ENCODE measurements at places on chromosomes 7 and 10.

DNA sequence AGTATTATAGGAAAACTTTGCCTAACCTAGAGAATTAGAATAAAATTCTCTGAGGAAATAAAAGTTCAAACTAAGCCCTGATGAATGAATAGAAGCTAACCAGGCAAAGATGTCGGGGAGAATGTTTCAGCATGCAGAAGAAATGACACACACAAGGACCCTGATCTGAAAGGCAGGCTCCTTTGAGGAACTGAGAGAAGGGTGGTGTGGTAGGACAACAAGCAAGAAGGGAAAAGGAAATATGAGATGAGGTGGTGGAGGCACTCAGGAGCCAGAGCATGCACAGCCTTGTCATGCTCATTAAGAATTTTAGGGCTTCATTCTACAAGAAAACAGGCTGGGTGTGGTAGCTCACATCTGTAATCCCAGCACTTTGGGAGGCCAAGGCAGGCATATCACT is 90.6 kb downstream of the ARHGAP12 start:
- DNase-seq, result no peak

DNA sequence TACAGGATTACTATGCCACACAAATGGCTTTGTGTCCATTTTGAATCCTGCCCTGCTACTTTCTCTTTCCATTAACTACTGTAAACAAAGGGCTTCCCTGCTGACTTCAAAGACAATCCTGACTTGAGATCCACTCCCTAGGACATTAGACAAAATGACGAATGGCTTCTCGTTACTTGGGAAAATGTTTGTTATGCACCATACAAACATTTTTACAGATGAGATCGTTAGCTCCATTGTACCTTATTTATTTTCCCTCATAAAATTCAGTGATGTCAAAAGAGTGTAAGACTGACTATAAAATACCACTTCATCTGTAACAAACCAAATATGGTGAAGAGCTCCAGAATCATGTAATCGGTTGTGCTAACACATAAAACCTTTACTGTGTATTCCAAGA is 121.8 kb downstream of the CD36 start:
- DNase-seq, result no peak

GRCh38 chr7:4010061-4010605 is 672.0 kb upstream of the FOXK1 start:
- no peak for DNase-seq

GRCh38 chr7:55534262-55534915 is 37.9 kb downstream of the VOPP1 start:
- DNase-seq, result peak; percentile 89

DNA sequence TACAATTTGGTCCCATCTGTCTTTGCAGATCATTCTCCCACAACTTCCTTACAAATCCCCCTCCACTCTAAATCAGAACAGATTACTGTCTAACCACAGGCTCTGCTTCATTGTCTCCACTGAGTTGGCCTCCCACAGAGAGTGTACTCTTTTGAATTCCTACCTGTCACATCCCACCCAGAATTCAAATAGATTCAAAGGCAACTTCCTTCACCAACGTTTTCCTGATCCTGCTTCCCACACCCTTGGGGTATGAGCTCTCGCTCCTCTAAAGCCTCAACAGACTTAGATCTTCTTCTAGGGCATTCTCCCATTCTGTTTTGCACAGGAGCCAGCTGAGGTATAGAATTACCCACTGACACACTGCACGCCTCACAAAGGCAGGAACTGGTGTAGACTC is 197.8 kb upstream of the CDCA7L start:
- no peak for DNase-seq

DNA sequence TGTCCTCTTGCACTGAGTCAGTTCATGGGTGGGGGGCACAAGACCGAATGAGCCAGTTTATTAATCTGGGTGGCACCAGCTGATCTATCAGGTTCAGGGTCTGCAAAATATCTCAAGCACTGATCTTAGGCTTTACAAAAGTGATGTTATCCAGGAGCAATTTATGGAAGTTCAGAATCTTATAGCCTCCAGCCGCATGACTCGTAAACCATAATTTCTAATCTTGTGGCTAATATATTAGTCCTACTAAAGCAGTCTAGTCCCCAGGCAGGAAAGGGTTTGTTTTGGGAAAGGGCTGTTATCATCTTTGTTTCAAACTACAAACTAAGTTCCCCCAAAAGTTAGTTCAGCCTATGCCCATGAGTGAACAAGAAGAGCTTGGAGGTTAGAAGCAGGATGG is 33.9 kb downstream of the AKR1C8 start:
- no peak for DNase-seq

DNA sequence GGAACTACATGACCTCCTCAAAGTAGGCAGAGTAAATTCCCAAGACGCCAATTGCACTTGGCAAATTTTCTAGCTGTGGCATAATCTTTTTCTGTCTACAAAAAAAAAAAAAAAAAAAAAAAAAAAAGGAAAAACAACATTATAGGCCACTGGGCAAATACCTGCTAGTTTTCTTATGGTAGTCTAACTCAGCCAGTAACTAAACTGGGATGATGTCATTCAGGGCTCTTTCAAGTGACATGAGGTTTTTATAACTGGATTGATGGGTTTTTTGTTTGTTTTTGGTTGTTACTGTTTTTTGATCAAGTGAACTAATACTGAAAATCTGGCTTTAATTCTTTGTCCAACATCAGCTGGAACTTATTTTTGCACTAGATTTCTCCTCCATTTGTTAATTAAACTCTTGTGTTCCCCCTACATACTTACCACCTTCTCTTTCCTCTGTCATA is 7.4 kb upstream of the VIM start:
- DNase-seq, result no peak

- DNase-seq, result no peak
Observed at GRCh38 chr7:1721047-1721690, 51.1 kb downstream of the ELFN1 start.

- DNase-seq, result peak; percentile 76
Observed at GRCh38 chr7:78019447-78020135, 221.0 kb downstream of the PHTF2 start.

GRCh38 chr7:84191842-84192241 is 2.7 kb downstream of the SEMA3A start:
- DNase-seq, result no peak

DNA sequence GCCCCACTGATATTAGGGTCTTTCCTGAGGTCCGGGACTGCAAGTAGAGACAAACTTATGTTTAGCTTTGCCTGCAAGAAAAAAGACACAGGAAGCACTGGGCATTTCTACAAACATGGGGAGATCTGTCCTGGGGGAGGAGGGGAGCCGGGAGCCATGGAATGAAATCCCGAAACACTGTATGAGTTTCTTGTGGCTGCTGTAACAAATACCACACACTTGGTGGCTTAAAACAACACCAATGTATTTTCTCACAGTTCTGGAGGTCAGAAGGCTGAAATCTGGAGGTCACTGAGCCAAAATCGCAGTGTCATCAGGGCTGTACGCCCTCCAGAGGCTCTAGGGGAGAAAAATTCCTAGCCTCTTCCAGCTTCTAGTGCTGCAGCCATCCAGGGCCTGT is 114.0 kb upstream of the CHST15 start:
- DNase-seq, result no peak

- no peak for DNase-seq
Observed at GRCh38 chr7:46606761-46607160, 685.7 kb upstream of the IGFBP3 start.

DNA sequence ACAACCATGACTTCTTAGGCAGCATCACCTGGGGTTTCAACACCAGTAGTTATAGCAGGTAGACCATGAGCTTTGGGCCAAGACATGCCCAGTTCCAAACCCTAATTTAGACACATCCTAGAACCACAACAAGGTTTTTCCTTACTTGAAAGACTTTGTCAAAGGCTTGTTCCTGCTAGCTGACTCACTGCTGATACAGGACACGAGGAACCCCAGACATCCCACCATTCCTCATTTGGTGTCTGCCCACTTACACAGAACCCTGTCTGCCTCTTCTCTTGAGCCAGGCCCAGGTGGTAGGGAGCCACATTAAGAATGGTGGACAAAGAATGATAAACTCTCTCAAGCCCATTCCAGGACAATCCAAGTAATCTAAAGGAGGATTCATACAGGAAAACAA is 109.0 kb downstream of the CCDC71L start:
- no peak for DNase-seq

DNA sequence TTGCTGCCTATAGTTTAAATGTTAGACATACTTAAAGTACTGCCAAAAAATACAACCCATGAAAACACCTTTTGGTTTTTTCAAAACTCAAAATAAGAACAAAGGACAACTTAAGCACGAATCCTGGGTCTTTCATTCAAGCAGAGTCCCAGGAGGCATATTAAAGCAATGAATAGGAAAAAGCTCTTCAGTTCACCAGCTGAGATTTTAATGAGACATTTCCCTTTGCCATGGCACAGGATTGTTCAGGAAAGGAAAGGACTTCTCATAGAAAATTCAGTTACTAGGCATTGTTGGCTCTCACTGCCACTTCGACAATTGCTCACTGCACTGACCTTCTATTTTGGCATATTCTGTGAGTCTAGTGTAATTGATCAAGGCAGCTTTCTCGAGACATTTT is 133.5 kb upstream of the FEZF1 start:
- DNase-seq, result no peak

DNA sequence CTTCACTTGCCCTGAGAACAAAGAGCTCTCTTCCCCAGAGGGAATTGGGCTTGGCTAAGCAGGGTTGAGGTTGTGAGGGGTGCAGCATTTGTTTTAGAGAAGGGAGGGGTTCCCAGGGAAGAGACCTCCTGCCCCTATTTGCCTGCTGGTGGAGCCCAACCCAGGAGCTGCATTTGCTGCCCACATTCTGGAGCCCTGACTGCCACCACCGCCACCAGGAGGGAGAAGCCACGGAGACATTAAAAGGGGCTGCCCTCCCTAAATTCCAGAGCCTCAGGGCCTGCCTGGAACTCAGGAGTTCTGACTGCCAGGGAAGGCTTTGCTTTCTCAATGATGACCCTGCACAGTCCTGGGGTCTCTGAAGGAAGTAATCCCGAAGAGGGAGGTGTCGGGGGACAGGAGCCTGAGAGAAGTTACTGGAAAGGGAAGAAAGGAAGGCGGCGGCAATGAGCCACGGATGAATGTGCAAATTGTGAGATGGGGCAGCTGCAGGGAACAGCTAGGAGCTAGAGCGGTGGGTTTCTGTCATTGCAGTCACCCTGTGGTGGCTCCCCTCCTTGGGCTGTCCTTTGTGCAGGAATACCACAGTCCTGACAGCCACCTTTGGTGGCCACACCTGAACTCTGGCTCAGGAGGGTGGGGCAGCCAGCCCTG is 51.3 kb downstream of the NEURL1 start:
- no peak for DNase-seq

GRCh38 chr7:78777829-78778228 is 675.6 kb downstream of the MAGI2 start:
- no peak for DNase-seq

- DNase-seq, result no peak
Observed at GRCh38 chr10:19031763-19032162, 16.8 kb upstream of the MALRD1 start.

DNA sequence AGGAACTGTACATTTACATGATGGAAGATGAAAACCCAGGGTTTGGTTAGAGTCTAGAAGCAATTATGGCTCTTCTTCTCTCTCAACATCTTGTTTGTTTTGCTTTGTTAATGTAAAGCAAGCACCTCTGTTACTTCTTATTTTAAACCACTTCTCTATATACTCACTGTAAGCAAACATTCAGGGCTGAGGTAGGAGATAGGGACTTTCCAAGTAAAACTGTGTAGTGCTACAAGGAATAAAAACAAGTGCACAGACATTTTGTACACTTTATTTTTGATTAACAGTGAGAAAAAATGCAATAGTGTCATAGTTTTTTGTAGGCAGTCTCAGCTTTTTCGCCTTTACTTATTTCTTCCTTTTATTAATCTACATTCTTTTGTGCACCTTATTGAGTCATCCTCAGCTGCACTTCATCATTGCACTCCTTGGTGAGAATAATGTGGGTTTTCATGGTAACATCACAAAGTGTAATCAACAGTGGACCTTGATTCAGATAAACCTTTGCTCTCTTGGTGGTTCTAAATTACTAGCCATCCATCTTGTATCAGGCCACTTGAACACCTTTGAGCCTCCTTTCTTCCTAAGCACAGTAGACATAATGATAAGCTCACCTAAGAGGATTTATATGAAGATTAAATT is 52.9 kb downstream of the ELMO1 start:
- DNase-seq, result no peak

DNA sequence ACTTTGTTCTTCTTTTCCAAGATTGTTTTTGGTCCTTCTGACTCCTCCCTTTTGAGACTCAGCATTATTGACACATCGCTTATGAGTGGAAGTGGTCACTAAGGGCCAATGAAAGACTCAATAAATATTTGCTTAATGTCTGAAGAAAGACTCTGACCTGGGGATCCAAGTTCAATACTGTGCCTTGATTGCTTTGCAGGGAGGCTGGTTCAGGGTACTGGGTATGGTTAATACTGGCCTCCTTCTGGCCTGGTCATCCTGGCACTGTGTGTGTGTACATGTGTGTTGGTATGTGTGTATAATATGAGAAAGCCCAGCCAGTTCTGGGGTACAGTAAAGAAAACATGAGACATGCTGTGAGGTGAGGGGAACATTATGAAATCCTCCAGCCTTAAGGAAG is 7.6 kb upstream of the PDZD8 start:
- no peak for DNase-seq

DNA sequence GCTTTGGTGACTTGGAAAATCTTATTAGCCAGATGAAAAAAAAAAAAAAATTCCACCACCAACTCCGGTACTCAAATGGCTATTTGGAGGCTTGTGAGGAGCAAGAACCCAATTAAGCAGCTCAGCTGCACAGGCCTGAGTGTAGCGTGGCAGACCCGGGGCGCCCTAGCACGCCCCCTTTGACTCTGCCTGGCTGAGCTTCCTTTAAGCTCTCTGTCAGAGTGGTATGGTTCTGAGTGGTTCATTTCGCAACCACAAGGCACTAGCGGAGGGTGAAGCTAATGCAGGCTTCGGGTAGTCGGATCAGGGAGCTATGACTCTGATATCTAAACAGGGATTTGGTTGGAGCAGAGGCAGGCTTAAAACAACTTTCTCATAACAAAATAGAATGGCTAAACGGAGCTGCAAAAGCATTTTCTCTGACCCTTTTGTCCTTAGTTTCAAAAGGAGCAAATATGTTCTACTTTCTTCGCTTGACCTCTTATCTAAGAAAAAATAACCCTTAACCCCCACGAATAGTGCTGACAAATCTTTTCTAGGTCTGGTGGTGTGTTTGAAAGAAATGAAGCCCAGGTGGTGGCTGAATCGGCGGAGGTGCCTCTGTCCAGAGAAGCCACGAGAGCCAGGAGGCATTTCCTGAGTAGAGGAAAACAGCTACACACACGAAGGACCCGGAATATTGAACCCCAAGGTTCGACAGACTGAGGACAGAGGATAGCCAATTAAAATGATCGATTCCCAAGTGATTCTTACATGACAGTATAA is 285.4 kb upstream of the GLI3 start:
- no peak for DNase-seq

- peak; percentile 31 for DNase-seq
Observed at GRCh38 chr7:36748017-36748487, 23.8 kb upstream of the AOAH start.

DNA sequence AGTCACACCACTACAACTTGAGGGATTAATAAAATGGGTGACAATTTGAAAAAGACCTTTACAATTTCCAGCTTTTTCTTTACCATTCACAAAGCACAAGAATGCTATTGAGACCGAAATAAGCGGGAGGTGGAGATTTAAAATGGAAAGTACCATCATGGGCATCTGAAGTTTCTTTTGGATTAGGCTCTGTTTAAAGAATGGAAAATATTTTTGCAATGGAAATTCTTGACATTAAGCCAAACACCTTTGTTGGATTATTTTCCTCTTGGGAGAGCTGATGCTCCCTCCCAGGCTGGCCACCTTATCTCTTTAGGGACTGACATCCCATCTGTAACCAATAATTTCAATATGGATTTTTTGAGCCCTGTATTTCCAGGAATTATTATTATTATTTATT is 62.5 kb downstream of the BPGM start:
- DNase-seq, result no peak

GRCh38 chr7:79494046-79494445 is 40.6 kb upstream of the MAGI2 start:
- no peak for DNase-seq

Data from activated T-cell treated with anti-CD3 and anti-CD28 coated beads, Interleukin-2, amount 50 U/mL, for 72 hours (primary cell).